ENCODE measurements at places on chromosomes 13 and 19. TPM values are rescaled to one million over a fixed set of nuclear protein-coding genes. Genes with fewer than 3 reads are reported as not detected.
A peak's percentile ranks its signal among the peaks of the same experiment; 100 is the strongest.

The TRPC4 gene
- total RNA-seq = not detected

The PLA2G4C gene
- total RNA-seq = 0.32 TPM

The F7 gene
- total RNA-seq = not detected

The SOX1 gene
- not detected for total RNA-seq

The GAPDHS gene
- total RNA-seq = not detected

The TSHZ3 gene
- 1.6 TPM for total RNA-seq

The LILRB1 gene
- 1.3 TPM for total RNA-seq

The IL4I1 gene
- not detected for total RNA-seq

The RCBTB2 gene
- total RNA-seq = 10.3 TPM

- ATAC-seq = no peak
These were observed 56.2 kb downstream of the COLGALT1 start for GRCh38 chr19:17611462-17612244.

DNA sequence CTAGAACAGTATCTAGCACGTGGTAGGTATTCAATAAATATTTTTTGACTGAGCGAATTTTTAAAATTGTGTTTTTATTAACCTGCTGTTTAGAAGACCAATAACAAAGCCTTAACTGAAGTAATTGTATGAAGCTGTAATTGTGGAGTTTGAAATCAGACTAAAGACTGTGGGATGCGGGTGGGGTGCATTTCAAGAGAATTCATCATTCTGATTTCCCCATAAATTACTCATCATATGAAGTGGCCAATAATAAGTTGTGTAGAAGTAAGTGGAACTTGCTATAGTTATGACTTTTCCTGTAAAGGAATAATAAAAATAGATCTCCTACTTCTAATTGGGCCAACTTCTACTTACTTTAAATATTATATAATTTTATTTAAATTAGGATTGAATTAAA is 449.3 kb downstream of the PCDH9 start:
- no peak for ATAC-seq

DNA sequence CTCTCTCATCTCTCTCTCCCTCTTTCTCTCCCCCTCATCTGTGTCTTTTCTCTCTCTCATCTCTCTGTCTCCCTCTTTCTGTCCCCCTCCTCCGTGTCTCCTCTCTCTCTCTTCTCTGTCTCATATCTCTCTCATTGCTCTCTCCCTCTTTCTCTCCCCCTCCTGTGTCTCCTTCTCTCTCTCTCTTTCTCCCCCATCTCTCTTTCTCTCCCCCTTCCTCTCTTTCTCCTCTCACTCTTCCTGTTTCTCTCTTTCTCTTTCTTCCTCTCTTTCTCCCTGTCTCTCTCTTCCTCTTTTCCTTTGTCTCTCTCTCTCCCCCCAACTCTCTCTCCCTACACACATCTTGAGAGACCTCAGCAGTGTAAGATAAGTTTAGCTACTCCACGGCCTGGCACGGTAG is 4.9 kb upstream of the RDH13 start:
- ATAC-seq = no peak

DNA sequence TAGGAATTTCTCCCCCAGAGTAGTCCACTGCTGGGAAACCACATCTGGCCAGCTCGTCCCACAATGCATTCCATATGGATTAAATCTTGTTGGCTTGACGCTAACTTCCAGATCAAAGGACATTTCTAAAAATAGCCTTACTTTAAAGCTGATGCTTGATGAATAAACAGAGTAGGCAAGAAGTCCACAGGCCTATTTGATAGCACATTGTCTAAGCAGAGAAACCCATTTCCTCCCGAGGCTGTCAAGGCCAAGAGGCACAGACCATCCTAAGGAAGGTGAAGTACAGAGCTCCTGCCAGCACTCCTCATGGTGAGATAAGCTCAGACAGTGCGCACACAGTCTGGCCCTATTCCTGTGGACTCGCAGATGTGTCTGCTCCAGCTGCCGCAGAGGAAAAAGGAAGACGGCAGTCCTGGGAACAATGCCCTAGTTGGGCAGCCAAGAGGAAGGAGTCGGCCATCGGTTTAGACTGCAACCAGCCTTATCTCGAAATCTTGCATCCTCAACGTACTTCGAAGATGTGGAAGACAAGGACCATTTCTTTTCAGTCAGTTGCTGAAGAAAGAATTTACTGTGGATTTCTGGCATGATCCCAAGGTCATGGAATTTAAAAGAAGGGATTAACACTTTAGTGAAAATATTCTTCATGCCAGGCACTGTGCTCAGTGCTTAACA is 156.8 kb downstream of the RGCC start:
- peak; percentile 64 for ATAC-seq

DNA sequence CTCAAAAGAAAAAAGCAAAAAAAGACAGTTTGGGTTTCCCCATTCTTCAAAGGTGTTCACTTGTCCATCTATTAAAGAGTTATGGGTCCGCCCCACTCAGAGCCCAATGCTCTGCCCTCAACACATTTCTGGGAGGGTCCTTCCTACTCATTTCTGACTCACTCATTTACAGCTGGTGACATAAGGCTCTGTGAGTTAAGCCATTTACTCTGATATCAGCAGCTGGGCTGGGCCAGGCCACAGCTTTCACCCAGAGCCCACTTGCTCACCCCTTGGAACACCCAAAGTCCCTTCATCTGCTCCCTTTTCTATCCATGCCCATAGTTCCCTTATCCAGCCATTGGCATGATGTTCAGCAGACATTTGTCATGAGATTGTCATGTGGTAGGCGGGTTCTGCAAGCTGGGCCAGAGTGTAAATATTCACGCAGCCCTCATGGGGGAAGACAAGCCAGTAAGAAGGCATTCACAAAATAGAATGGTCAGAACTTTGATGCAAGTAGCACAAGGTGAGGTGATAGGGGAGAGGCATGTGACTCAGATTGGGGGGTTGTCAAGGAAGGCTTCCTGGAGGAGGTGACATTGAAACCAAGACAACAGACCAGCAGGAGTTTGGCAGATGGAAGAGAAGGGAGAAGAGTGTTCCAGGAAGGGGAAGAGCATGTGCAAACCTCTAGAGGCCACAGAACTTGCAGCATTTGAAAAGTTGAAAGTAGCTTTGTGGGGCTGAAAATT is 5.9 kb downstream of the MAST1 start:
- no peak for ATAC-seq

DNA sequence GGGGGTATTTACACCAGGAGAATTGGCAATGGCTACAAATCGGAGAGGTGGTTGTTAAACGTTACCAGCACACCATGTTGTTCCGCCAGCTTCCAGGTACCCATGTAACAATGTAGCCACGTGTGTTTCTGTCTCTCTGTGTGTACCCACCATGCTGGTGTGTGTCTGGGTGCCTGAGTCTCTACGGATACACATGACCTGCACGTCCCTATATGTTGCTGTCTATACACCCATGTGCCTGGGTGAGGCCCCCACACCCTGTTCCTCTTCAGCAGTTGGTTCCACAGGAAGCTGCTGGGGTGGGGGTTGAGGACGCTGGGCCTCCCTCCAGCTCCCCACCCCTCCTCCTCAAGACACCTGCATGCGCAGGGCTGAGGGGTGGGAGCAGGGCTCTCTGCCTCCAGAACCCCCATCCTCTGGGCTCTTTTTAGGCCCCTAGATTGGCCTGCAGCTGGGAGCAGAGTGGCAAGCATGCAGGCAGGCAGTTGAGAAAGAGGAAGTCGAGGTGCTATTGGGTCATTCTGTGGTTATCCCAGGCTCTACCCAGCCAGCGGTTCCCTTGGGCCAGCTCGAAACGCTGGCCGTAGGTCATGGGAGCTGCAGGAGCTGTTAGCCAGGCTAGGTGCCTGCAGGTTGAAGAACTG is at the start of gene ARHGEF18:
Gene ARHGEF18, plus strand, starts transcription at position 351 of the 644 bp plus-strand sequence. CDS start 13,954 bp downstream, outside the sequence.
- ATAC-seq = peak; percentile 67

DNA sequence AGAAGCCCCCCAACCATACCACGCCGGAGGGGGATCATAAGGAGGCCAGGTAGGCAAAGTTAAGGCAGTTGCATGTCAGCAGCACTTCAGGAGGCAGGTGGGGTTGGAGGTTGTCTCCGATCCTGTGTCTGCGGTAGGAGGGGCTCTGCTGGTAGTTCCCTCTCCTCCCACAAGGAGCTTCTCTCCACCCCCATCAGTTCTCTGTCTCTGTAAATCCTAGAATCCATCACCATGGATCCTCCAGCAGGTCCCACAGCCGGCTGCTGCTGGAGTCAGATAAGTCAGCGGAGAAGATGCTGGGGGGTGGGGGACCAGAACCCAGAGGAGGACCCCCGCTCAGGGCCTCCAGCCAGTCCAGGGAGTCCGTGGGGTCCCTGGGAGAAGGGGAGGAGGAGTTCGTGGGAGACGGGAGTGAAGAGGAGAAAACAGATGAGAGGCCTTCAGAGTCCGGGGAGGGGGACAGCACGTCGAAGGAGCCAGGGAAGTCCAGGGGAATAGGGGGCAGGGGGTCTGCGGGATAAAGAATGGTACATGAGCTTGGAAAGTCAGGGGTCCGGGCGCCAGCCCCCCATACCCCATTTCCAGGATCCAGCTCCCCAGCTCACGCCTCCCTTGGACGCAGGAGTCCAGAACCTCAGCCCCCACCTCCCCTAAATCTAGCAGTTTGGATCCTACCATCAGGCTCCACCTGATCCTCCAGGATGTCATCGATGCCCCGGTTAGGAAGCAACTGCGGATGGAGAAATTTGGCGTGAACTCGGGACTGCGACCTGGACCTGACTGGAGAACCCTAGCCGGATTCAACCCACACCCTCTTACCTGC is 6.3 kb downstream of the MAMSTR start:
- ATAC-seq = no peak

- ATAC-seq = no peak
These were observed 8.4 kb downstream of the RGL3 start for GRCh38 chr19:11410682-11411081.

DNA sequence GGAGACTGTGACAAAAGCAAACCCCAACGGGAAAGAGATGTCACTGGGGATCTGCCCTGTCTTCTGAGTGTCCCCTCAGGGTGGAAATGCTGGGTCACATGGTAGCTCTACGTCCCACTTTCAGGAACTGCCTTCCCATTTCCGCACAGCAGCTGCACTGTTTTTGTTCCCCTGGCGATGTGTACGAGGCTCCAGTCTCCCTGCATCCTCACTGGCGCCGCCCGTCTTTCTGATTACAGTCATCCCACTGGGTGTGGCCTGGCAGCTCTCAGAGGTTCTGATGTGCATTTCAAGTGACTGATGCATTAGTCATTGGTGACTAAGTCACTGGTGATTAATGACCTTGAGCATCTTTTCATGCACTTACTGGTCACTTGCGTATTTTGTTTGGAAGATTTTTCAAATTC is 21.2 kb downstream of the PCID2 start:
- ATAC-seq = peak; percentile 100

DNA sequence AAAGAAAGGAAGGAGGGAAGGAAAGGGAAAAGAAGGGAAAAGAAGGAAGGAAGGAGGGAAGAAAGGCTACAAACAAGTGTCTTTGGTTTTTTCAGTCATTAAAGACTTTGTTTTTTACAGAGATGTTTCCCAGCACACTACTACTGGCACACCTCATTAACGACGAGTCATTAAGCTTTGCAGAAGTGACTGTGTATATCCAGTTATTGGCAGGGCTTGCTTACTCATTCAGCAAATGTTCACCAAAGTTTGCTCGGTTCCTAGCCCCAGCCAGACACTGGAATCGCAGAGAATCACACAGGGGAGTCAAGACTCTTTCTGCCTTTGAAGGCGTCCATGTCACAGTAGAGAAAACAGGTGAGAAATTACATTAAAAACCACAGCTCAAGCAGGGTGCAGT is 4.3 kb downstream of the NLRP12 start:
- no peak for ATAC-seq

DNA sequence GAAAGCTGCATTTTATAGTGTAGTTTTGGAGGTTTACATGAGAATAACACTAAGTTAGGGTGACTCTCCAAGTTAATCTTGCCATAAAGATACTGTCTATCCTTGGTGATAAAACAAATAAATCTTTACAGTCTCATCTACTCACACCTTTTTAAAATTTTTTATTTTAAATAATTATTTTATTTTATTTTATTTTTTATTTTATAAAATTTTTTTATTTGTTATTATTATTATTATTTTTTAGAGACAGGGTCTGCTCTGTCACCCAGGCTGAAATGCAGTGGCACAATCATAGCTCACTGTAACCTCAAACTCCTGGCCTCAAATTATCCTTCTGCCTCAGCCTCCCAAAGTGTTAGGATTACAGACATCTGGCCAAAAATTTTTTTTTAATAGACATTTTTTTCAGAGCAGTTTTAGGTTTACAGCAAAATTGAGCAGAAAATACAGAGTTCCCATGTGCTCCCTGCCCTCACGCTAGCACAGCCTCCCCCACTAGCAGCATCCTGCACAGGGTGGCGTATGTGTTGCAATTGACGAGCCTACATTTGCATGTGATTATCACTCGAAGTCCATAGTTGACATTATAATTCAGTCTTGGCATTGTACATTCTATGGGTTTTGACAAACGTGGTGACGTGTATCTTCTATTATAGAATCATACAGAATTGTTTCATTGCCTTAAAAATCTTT is 41.0 kb downstream of the RASL11A start:
- ATAC-seq = no peak

DNA sequence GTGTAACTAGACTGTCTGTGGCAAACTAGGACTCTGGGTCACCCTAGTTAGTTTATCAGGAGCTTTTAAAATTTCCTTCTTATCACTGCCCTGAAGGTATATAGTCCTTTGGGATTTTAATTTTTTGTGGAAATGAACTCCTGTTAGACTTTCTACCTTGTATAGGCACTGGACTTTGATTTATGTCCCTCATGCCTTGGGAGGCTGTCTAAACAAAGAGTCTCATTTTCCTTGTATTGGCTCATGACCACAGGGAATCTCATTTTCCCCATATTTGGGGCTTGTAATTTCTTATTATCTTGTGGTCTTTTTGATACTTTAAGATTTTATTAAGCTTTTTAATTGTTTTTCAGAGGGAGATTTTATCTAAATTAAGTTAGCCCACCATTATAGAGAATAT is 21.4 kb downstream of the KCTD4 start:
- no peak for ATAC-seq

DNA sequence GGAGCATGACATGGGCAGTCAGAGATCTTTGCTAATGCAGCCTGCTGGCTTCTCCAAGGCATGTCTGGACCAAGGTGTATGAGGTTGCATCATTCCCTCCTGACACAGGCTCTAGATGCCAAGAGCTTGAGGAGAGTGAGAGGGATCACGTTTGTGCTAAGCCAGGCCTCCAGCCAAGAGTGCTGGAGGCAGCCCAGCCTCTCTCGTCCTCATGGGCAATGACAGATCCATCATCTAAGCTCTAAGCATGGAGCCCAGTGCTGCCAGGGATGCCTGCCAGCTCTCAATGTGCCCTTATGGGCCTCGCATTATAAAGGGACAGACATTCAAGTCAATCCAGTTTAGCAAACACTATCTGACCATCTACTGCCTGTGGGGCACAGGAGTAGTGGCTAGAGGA is 136.3 kb upstream of the VSTM2B start:
- peak; percentile 60 for ATAC-seq
